ENCODE measurements at places on chromosomes 11 and 22.

GRCh38 chr22:40046126-40046525 is 51.4 kb downstream of the FAM83F start:
- DNase-seq, result no peak

GRCh38 chr11:28442131-28442530 is 333.9 kb downstream of the METTL15 start:
- DNase-seq, result no peak

DNA sequence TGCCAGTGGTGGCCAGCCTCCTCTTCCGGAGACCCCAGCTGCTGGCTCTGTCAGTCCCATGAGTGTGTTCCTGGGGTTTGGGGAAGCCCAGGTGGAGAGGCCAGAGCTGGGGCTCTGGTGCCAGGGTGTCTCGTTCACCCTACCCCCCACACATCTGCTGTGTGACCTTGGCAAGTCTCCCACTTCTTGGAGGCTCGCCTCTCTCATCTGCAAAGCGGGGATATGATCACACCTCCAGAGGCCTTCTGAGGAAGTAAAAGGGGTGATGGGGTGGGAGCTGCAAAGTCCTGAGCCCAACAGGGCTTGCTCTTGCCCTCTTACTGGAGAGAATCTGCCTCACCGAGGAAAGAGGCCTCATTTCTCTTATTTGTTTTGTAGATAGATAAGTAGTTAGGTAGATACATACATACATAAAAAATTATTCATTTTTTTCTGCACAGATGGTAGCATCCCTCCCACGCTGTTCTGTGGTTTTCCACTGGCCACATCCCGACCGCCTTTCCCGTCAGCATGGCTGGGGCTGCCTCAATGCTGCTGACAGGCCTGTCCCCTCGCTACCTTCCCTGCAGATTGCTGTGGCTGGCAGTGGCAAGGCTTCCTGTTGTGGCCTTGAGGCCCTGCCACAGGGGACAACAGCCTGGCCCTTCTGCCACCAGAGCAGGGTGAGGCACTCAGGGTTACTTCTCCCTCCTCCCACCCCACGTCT is 23.9 kb downstream of the MYO7A start:
- DNase-seq, result no peak

GRCh38 chr11:103958475-103959215 is 77.8 kb upstream of the DDI1 start:
- no peak for DNase-seq

DNA sequence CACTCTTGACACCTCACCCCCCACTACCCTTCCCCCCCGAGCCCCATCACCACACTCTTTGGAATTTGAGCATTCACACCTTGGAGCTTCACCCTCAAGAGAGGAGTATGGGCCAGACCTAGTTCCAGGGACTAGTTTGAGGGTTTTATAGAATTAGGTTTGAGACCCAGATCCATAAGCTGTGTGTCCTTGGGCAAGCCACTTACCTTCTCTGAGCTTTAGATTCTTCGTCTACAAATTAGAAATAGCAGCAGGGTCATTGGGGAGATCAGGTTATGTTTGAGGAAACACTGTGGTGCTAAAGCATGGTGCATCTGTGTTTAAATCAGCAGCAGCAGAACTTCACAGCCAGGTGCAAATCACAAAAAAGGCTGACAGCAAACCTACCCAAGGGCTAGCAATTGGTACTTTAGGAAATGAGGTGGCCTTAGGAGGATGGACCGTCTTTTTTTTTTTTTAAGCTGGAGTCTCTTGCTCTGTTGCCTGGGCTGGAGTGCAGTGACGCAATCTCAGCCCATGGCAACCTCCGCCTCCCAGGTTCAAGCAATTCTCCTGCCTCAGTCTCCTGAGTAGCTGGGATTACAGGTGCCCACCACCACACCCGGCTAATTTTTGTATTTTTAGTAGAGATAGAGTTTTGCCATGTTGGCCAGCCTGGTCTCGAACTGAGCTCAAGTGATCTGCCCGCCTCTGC is 114.8 kb downstream of the MICAL2 start:
- no peak for DNase-seq
